ENCODE measurements at places on chromosomes 5 and 9.

- DNase-seq, result peak; percentile 94
These were observed 48.1 kb downstream of the THBS4 start for GRCh38 chr5:80083101-80083890.

DNA sequence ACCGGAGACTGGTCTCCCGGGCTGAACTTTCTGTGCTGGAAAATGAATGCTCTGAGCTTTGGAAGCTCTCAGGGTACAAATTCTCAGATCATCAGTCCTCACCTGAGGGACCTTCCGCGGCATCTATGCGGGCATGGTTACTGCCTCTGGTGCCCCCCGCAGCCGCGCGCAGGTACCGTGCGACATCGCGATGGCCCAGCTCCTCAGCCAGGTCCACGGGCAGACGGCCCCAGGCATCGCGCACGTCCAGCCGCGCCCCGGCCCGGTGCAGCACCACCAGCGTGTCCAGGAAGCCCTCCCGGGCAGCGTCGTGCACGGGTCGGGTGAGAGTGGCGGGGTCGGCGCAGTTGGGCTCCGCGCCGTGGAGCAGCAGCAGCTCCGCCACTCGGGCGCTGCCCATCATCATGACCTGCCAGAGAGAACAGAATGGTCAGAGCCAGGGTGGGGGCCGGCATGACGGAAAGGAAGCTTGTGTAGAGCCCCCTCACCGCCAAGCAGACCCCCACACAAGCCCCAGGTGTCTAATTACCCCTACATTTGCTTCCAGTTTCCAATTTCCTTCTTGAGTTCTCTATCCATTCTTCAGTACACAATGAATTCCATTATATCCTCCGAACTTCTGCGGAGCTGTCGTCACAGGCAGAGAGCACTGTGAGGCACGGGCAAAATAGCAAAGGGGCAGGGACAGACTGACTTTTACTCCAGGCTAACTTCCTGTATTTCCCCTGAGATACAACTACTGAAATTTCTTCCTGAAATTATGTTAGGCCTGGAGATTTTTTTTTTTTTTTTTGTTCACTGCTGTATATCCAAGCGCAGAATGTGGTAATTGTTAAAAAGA lies 23.2 kb downstream of the CDKN2A start:
- DNase-seq, result no peak

DNA sequence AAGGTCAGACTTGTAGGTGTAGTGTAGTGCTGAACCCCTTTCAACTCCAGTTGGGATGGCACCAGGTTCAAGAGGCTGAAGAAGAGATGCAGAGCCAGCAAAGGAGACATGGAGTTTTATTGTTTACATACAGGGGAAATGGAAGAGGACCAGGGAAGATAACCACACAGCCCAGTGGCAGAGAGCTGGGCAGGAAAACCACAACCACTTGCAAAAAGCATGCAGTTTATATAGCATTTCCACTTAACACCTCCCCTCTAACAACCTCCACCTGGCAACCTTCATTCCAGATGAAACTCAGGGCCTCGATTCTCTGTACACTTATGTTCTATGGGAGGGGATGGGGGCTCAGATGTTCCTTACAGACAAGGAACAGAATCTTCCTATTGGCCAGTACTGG lies 56.9 kb downstream of the SNX24 start:
- no peak for DNase-seq

GRCh38 chr5:89444088-89444487 lies 561.1 kb upstream of the MEF2C start:
- DNase-seq, result peak; percentile 37

DNA sequence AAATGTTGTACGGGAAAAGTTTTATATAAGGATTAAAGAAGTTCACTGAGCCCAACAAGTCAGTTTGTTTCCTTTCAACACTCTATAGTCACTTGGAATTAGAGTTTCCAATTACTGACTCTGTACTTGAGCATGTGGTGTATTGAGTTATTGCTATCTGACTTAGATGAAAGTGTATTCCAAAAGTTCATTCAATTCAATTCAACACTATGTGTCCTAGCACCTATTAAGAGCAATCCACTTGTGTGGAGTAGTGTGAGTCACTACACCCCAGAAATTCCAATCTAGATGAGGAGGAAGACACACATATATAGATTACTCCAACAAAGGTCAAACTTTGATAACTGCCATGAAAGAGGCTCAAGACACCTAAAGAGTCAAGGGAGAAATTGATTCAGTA lies 98.2 kb upstream of the SLCO6A1 start:
- DNase-seq, result no peak

- DNase-seq, result no peak
These were observed 103.3 kb upstream of the ZNF608 start for GRCh38 chr5:124849774-124850173.

DNA sequence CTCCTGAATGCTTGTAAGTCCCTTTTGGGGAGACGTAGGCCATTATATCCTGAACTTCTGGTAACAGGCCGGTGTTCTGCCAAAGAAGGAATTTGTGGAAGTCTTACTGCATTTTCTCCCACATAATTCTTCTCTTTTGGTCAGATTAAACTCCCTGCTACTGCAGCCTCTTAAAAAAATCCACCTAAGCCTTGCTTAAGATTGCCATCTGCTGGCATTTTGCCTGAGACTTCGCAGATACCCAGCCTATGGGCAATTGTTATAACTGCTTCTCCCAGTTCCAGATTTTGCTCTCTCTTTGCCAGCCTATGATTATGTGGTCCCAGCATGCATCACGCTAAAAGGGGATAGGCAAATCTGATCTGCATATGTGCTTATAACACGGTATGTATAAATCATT lies 391.6 kb upstream of the CHD1 start:
- no peak for DNase-seq

DNA sequence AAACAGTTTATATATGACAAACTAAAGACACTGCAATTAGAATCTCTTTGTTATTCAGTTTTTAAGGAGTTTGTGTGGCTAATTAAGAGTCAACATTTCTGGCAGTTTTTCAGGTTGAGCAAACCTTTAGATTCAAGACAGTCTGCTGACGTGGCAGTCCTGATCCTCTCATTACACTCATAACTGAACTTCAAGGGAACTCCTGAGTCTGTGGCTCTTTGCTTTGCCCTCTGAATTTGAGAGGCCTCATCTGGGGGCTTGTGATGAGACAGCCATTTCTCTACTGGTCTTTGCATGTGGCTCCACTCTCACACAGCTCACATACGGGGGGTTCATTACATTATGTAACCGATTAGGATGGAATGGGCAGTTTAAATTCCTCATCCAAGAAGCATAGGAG lies 182.9 kb upstream of the MEF2C start:
- DNase-seq, result no peak

DNA sequence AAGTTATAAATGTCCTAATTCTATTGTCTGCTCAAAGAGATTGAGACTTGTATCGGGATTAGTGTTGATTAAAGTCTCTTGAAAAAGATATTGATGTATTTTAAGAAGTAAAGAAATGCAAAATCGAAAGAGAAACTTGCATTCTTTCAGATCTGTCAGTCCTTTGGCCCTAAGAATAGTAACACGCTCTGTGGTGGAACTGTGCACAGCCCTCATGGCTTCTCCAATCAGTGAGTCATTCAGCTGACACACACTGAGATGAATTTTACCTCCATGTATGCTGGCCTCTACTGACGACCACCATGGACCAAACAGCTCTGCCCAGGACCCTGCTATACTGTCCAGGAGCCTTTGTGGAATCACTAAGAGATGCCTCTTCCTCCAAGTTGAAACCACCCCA lies 232.4 kb downstream of the ESM1 start:
- no peak for DNase-seq

GRCh38 chr5:168471785-168472184 lies 14.5 kb upstream of the RARS1 start:
- no peak for DNase-seq

- no peak for DNase-seq
These were observed 526.1 kb downstream of the TLR4 start for GRCh38 chr9:118230329-118230728.

DNA sequence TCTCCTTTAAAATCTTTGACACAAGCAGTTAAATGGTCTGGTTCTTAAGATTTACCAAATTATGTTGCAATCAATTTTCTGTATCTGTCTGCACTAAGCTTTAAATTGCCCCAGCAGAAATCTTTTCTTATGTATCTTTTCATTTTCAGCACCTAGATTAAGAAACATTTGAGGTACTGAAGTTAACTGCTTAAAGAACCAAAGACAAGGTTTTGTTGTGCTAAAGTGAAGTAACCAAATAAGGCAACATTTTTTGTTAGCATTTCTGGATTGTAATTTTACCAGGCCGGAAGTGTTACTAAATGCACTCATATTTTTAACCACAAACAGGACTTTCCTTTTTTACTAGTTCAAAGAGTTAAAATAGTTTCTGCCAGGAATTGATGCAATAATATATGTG lies 24.1 kb upstream of the MTAP start:
- DNase-seq, result peak; percentile 5

Measured in hematopoietic multipotent progenitor cell treated with erythropoietin and hydrocortisone succinate and interleukin-3 and kit ligand, for 6 days (in vitro differentiated cells).